ENCODE measurements at places on chromosomes 3 and 15.

DNA sequence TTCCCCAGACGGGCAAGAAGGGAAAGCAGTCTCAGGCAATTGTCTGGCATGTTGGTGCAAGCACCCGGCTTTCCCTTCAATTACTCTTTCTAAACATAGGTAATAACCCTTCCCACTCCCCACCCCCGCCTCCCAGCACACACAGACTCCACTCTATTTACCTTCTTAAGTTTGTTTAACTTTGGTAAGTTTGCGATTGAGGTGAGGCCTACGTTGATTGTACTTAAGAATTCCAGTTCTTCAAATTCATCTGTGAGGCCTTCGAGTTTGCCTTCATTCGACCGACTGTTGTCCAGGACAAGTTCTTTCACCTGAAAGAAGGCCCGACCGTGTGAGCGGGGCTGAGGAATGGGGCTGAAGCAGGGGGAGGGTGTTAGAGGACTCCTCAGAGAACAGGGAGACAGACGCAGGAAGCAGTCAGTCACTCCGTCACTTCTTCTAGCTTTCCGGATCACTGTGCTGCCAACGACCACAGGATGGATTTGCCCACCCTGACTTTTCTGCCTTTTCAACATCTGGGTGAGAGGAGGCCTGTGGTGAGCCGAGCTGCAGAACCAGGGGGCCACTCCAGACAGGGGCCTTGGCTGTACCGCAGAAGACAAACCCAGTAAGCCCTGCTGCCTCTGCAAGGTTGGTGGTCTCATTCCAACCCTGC lies 33.0 kb downstream of the ANP32A start:
- no peak for DNase-seq

- DNase-seq = no peak
These were observed 125.6 kb downstream of the CD47 start for GRCh38 chr3:107965136-107965655.

DNA sequence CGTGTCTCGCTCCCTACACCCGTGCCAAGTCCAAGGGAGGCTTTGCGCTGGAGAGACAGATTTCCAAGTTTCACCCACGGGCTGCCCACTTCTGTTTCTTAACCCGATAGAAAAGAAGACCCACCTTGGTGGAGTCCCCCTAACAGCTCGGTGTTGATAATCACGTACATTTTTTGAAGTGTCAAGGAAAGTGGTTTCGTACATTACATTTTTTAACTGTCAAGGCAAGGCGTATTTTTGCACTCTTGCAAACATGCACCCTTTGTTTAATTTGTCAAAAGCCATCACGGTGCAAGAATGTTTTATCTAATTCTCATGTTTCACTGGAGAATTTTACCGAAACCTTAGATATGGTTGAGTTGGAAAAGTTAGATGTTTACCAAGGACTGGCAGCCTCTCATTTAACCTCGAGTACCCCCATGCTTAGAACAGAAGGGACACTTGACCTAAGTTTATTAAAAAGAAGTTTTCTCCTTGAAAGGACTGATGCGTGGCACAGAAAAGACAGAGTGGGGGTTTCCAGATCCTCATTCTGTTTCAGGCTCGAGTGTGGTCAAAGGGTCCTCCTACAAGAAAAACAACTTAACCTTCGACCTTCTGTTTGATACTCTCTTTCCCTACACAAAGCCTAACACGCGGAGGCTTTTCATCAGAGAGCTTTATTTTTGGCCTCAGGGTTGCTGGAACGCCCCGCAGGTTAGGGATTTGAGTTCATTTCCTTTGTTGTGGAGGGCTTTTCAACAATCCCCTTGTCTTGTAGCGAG lies 882 bp downstream of the GXYLT2 start:
- no peak for DNase-seq

DNA sequence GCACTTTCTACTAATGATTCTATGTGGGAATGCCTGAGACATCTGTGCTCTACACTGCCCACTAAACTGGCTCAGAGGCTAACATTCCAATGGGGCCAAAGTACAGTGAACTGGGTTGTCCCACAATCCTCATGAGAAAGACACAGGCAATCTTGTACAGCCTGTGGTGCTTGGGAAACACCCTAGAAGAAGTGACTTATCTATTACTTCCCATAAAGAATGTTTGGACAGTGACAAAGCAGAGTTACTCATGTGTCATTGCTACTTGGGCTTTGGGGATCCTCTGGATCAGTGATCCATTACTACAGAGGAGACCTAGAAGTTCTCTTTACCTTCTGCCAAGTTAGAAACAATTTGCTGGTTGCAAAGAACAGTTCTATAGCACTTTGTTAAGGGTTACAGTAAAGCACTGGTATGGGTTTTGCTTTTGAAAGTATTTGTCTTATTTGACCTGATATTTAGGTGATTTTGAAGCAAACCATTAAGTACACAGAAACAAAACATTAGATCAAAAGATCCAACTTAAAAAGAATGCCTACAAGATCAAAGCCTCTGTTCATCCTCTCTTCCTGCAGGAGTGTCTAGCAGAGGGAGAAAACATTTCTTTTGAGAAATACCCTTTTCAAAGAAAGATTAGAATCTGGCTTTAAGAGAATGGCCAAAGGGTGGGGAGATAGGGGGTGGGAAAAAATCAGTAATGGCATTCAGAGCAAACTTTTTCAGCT lies 75.8 kb downstream of the CTNNB1 start:
- DNase-seq = no peak

Measured in stimulated activated CD8-positive, alpha-beta memory T cell treated with anti-CD3 and anti-CD28 coated beads, Interleukin-7, amount 100 ng/mL, for 4 hours (primary cell).